ENCODE measurements at places on chromosomes 13 and 19.

DNA sequence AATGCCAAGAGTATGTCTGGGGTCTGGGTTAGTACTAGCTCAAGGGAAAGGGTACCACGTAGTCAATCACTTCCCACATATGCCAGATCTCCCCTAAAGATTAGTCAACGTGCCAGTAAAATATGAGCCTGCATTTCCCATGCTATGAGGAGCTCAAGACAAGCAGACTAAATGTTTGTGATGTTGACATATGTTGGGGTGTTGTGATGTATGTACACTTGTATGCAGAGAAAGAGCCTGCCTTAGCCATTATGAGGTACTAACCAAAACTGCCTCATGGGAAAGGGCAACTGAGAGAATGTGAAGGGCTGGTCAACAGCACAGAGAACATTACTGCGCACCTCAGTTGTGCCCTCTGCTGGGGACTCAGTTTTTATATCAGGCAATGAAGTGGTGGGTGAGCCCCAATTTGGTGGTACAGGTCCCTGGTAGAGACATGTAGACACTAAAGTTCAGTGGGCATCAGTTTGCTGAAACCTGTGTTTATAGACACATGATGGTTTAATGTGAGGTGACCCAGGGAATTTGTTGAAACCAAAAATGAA, 287.0 kb downstream of the DCT start:
- no peak for DNase-seq

- no peak for DNase-seq
Measured at GRCh38 chr19:44765033-44765948, 12.4 kb upstream of the CBLC start.

DNA sequence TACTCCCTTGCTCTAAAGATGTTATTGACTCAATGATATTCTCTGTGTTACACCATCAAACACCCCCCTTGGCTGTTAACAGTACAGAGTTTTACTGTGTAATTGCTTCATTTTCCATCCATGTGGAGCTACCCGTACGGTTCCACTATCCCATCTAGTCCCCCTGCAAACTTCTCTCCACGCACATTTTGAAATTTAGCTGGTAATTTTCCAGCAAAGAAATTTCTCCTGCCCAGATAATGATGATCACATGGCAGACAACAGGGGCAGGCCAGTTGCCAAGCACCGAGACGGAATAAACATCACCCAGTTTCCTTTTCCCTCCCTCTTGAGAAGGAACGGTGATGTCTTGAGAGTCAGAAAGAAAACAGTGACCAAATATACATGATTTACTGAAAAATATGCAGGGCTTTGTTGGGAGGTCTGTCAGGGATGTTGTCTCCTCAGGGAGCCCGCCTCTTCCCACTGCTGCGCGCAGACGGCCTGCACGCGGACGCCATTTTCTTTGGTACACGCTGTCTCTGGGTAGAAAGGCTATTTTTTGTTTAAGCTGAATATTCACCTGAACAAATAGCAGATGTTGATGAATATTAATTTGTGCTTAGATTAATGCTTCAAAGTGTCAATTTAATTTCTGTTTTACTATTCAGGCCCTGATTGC, 109.9 kb downstream of the OLFM4 start:
- DNase-seq = no peak

GRCh38 chr19:40673397-40673796, 17.1 kb downstream of the NUMBL start:
- no peak for DNase-seq

GRCh38 chr19:51691584-51692428, 1.3 kb upstream of the SPACA6 start:
- DNase-seq = peak; percentile 68

DNA sequence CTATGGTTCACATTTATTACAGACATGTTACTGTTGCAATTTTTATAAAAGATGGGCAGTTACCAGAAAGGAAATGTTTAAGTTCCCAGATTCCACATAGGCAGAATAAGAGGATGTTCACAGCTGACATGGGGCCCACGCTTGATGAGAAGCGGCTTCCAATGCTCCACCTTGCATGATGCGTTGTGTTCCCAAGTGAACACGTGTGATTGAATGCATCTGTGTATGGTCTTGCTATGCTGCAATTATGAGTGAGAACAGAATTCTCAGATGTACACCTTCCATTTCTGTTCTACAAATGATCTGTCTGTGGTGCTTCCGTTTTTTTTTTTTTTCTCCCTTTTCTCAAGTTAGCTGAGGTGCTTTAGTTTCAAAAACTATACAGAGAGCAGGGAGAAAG, 15.5 kb downstream of the UPF3A start:
- DNase-seq = no peak

DNA sequence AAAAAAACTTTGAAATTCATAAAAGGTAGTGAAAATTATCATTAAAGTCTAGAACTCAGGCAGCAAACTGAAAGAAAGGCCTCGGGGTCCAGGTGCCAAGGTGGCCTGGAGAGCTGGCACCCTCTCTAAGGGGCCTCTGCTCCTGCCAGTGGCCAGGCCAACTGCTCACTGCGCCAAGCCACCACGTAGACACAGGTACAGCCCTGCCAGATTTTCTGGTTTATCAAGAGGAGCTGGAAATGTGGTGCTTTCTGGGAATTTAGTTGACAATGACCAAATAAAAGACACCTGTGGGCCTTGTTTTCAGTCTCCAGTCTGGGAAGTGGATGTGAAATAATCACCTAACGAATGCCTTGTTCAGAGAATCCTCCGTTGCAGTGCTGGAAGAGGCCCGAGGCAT, 22.8 kb downstream of the ZNF574 start:
- no peak for DNase-seq

DNA sequence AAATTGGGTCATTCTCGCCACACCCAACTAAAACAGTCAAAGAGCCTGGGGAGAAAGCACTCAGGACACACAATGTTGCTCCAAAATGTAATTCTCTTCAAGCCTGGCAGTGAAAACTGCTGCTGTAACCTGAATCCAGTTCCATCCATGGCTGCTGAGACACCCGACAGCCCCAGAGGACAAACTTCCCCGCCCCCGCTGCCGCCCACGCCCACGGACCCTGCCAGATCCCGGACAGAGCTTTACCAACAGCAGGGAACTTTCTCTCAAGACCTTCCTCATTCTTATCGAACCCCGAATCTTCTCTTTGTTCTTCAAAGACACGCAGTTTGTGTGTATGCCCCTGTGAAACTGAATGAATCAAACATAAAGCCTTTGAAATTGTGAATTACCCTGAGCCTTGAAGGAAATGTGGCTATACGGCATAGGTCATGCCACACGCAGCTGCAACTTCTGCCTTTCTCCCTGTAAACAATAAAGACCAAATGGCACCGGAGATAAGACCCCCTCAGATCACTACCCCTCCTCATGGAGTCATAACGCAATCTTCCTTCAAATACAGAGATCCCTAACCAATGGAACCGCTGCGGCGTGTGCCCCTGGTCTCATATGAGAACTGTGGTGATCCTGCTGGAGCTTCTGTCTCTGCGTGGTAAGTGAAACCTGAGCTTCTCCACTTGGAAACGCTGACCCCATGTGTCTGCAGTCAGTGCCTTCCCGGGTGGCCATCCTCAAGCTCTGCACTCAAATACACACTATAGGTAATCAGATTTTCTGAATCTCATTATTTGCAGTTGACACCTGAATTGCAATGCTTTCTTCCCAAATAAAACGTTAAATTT, 4.8 kb upstream of the LAMP1 start:
- no peak for DNase-seq

DNA sequence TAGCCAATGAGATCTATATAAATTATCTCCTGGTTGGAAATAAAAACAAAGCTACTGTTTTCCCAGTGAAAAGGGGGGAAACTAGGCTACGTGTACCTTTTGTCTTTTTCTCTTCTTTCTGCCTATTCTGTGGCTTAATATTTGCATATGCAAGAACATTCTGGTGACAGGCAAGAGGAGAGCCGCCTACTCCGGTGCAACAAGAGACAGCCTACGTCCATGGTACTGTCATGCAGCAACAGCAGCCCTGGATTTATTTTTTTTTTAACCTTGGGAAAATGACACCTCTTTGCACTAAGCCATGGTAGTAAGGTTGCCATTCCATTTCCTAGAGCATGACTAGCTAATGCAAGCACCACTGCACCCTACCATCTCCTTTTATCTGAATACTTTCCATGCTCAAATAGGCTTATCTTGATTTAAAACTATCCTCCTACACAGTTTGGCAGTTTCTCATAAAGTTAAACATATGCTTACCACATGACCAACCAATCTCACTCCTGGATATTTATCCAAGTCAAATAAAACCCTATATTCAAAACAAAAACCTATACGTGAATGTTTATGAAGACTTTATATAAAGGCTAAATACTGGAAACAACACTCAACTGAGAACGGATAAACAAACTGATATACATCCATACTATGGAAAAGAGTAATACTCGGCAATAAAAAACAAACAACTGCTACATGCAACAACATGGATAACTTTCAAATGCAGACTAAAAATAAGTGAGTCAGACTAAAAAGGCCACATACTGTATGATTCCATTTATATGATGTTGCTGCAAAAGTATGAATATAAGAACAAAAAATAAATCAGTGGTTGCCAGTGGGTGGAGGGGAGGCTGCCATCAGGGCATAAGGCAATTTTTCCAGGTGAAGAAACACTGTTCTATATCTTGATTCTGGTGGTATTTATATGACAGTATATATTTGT, 17.3 kb downstream of the NUFIP1 start:
- DNase-seq = no peak

- DNase-seq = no peak
Measured at GRCh38 chr13:67216864-67217263, 13.3 kb downstream of the PCDH9 start.

- no peak for DNase-seq
Measured at GRCh38 chr19:37078717-37079032, 442 bp downstream of the ZNF420 start.

GRCh38 chr19:6772028-6772865, at the start of gene VAV1:
TSS of gene VAV1 (plus strand) at chr19:6772708. CDS start at chr19:6772808, 100 bp downstream.
- DNase-seq = no peak

DNA sequence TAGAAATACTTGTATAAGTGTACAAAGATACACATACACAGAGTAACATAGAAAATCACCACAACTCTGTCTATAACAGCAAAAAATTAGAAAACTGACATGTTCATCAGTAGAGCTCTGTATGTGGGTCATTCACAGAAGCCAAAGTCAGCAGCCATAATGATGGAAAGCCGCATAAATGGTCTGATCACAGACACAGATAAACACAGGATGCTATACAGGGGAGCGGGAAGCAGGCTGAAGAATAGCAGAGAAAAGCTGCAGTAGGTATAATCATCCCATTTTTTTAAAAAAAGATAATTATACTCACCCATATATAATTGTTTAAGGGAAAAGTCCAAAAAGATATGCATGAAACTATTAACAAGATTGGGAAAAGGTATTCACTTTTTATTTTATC, 31.5 kb downstream of the RCBTB1 start:
- no peak for DNase-seq

- no peak for DNase-seq
Measured at GRCh38 chr19:3653865-3654513, 27.4 kb upstream of the CACTIN start.

DNA sequence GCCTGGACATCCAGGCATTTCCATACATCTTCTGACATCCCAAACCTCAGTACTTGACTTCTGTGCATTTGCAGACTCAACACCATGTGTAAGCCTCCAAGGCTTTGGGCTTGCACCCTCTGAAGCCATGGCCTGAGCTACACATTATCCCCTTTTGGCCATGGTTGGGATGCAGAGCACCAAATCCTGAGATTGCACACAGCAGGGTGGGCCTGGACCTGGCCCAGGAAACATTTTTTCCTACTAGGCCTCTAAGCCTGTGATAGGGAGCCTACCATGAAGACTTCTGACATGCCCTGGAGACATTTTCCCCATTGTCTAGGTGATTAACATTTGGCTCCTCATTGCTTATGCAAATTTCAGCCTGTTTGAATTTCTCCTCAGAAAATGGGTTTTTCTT, 853.4 kb upstream of the SPRY2 start:
- no peak for DNase-seq

DNA sequence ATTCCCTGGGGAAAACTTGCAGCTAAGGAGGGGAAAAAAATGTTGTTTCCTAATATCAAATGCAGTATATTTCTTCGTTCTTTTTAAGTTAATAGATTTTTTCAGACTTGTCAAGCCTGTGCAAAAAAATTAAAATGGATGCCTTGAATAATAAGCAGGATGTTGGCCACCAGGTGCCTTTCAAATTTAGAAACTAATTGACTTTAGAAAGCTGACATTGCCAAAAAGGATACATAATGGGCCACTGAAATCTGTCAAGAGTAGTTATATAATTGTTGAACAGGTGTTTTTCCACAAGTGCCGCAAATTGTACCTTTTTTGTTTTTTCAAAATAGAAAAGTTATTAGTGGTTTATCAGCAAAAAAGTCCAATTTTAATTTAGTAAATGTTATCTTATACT, 33.6 kb downstream of the TNFSF11 start:
- DNase-seq = no peak

GRCh38 chr13:47226516-47226915, 329.7 kb upstream of the HTR2A start:
- DNase-seq = no peak

DNA sequence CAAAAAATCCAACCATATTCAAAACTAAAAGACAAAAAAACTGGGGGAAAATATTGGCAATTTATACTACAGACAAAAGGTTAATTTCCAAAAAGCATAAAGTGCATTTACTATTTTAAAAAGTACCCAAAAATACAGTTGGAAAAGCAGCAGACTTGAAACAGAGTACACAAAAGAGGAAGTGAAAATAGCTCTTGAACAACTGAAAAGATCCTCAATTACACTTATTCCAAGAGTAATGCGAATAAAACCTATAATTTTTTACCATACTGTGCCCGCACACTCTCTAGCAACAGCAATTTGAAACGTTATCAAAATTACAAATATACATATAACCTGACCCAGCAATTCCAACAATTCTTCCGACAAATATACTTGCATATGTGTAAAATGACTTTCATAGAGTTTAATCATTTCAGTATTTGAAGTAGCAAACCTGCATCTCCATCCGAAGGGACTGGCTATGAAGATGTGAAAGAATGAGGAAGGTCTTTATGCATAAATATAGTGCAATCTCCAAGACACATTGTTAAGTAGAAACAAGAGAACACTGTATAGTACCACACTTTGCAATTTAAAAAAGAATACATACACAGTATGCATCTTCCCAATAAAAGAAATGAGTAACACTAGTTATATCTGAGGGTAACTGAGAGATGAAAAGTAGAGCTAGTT, 25.4 kb downstream of the ALG5 start:
- no peak for DNase-seq

DNA sequence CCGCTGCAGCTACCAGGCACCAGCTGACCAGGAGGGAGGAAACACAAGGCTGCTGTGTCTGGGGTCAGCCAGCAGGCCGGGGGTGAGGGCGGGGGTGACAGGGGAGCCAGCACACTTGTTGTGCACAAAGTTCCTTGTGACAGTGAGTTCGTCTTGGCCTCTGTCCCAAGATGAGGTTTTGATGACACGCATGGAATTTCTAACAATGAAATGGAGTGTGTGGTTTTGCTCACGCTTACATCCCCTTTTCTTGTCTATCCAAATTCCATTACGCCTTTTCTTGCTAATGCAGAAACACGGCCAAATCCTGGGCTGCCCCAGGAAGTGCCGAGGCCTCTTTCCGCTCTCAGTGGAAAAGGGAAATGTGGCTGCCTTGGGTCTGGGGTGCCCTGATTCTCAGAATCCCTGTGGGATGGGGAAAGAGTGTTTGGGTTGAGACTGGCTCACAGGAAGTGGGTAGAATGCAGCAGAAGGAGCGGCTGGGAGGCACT, 73.8 kb downstream of the GADD45B start:
- DNase-seq = no peak

- no peak for DNase-seq
Measured at GRCh38 chr13:30413842-30414241, 8.5 kb upstream of the UBE2L5 start.

GRCh38 chr19:40417643-40417981, 4.4 kb upstream of the PRX start:
- no peak for DNase-seq

GRCh38 chr13:74248477-74248876, 114.3 kb upstream of the KLF12 start:
- no peak for DNase-seq
